NCI-H446 treated with DMSO at 0.1 percent for 48 hours (cell line): ENCODE measurements at places on chromosomes 3 and 15.
A peak's percentile ranks its signal among the peaks of the same experiment; 100 is the strongest.

GRCh38 chr15:79641841-79642240 lies 209.7 kb downstream of the MINAR1 start:
- DNase-seq, result no peak

GRCh38 chr3:97102641-97103040 lies 288.2 kb downstream of the EPHA6 start:
- DNase-seq, result no peak

GRCh38 chr3:67075295-67075694 lies 77.2 kb downstream of the KBTBD8 start:
- no peak for DNase-seq

DNA sequence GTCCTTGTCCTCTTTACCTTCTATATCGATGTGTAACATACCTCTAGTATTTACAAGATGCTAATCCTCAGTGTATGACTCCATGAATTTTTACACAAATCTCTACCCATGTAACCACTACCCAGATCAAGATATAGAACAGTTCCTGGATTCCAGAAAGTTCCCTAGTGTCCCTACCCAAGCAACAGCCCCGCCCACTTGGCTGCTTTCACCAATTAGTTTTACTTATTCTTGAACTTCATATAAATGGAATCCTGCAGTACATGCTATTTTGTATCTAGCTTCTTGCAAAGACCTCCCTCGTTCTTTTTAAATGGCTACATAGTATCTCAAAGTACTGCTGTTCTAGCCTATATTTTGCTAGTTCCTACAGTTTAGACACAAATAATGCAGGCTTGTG lies 33.0 kb downstream of the CD276 start:
- DNase-seq, result no peak

DNA sequence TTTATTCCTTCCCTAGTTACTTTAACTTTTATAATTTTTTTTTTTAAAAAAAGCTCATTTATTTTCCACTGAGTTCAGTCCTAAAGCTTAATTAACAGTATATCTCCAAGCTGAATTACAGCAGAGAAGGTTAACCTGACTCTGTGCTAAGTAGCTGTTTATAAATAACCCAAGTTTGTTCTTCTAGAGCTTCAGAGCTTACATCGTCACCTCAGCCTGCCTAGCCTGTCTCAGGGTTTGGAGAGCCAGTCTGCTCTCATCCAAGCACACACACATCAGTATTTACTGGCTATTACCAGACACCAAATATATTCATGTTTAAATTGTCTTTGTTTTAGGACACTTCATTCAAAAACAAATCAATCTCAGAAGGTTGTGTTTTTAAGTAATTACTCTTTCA lies 154.9 kb downstream of the CDIN1 start:
- DNase-seq, result no peak

GRCh38 chr3:44114142-44114541 lies 127.5 kb upstream of the TOPAZ1 start:
- DNase-seq, result no peak

GRCh38 chr3:195020921-195021320 lies 250.0 kb downstream of the XXYLT1 start:
- no peak for DNase-seq

DNA sequence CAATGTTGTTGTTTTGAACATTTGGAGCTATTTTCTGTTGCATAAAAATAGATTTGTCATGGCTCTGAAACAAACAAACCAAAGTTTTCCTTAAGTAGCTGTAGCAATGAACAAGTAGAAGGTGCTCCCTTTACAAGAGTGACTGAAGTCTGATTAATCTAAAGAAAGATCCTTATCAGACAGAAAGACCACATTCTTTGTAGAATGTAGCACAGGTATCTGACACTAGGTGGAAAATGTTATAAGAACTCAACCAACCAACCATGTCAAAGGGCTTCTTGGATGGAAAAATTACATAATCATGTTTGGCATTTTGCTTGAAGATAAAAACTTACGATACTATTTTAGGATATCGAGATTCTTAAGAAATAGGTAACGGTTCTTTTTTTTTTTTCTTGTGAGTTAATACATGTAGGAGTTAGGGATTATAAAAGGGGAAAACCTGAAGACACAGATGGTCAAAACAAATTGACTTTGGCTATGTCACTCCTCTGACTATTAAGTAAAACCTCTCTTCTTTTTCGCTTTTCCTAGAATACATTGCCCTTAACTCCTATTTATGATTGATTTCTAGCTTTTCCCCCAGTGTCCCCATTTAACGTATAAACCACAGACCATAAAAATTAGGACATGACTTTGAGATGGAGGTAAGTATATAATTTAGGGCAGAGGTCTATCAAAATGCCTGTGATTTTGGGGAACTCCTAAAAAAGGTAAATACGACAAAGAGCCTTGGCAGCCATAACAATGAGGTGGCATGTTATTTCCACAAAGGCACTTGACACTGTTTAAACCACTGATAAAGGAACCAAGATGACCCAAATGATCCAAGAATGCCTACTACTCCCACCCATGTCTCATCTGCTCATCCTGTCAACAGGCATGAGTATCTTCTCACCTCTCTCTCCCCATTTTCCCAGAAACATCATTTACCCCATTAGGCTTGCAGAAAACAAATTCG lies 72.0 kb downstream of the CCR4 start:
- no peak for DNase-seq

GRCh38 chr3:134277066-134277660 lies 26.5 kb upstream of the RYK start:
- no peak for DNase-seq

GRCh38 chr3:193992425-193993037 lies 143.4 kb upstream of the HES1 start:
- no peak for DNase-seq

GRCh38 chr15:74387141-74387541 lies 19.7 kb upstream of the CYP11A1 start:
- no peak for DNase-seq

DNA sequence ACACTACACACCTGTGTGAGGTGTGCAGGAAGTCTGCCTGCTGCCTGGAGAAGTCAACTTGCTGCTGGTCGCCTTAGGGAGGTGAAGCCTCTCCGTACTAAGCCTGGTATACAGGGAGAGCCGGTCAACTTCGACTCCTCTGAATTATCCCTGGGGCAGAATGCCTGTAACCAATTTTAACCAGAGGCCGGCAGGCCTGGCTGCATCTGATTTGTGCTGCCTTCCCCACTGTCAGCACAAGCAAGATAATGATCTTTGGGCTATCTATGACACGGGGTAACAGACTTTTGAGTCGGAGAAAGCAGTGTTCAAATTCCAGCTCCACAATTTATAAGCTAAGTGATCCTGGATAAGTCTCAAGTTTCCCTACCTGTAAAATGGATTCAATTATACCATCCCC lies 42.3 kb downstream of the MAGEF1 start:
- no peak for DNase-seq

DNA sequence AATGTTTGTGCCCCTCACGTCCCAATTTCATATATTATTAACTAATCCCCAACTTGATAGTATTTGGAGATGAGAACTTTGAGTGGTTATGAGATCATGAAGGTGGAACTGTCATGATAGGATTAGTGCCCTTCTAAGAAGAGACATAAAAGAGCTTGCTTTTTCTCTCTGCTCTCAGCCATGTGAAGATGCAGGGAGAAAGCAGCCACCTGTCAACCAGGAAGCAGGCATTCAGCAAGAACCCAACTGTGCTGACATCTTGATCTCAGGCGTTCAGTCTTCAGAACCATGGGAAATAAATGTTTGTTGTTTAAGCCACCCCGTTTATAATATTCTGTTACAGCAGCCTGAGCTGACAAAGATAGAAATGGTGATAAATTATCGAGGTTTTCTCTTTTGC lies 278.7 kb upstream of the KCNMB2 start:
- DNase-seq, result no peak

GRCh38 chr3:179871782-179872181 lies 165.0 kb downstream of the PEX5L start:
- DNase-seq, result no peak

GRCh38 chr3:112757197-112757596 lies 89.5 kb downstream of the CD200R1L start:
- no peak for DNase-seq

- no peak for DNase-seq
Measured at GRCh38 chr15:31461911-31462480, 135.4 kb downstream of the KLF13 start.

DNA sequence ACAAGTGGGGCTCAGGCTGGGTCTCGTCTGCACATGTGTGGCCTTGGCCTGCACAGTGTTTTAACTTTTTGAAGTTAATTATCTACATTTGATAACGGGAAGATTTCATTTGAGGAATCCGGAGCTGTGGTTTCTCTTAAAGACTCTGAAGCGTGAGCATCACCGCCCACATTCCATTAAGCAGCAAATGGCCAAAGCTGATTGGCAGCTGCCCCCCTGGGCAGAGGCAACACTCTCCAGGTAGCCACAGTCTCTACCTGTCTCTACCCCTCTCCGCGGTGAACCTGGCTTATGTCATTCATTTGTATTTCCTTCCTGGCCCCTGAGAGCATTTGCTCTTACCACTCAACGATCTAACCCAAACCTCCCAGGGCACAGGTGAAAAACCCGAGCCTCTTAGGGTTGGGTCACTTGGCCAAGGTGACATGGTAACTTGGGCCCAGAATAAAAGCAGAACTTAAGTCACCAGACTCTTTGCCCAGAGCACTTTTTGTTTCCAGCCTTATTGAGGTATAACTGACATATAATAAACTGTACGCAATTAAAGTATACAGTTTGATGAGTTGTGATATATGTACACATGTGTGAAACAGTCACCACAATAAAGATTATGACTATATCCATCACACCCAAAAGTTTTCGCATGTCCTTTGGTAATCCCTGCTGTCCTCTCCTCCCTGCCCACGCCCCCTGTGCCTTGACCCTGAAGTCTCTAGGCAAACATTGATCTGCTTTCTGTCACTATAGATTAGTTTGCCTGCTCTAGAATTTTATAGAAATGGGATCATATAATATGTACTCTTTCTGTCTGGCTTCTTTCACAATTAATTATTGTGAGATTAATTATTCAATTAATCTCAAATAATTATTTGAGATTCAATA lies 245.7 kb upstream of the HES1 start:
- no peak for DNase-seq

GRCh38 chr3:195154793-195155535 lies 116.0 kb downstream of the XXYLT1 start:
- peak; percentile 65 for DNase-seq

- no peak for DNase-seq
Measured at GRCh38 chr3:171190668-171191067, 164.1 kb upstream of the SLC2A2 start.

GRCh38 chr15:60591496-60592370 lies 112.8 kb upstream of the ICE2 start:
- no peak for DNase-seq

DNA sequence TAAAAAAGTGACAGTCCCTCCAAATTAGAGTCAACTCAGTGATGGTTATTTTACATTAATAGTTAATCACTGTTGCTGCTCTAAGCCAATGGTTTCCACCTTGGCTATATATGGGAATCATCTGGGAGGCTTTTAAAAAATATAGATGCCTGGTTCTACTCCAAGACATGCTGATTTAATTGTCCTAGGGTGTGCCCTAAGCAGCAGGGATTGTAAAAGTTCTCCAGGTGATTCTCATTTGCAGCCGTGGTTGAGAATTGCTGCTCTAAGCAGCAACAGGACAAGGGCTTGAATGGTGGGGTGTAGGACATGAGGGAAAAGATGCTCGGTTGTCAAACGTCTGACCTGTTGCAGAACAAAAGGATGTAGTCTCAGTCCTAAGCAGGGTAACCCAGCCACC lies 405.1 kb upstream of the MCTP2 start:
- DNase-seq, result no peak
